ENCODE measurements at places on chromosomes 6 and 20.

DNA sequence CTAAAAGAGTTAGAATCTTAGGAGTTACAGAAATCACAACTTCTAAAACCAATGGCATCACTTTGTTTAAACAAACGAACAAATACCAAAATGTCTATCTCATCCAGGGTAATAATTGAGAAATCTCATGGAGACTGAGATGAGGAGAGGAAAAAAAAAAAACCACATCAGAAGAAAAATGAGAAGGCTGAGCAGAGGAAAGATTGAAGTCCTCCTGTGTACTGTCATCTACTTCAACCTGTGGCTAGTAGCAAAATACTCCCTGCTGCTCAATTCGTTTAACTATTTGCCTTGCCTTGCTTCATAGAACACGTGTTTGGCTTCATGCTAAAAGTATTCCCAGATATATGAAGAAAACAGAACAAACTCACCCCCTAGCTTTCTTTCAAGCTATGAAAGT lies 143.7 kb downstream of the PDE10A start:
- DNase-seq = no peak

DNA sequence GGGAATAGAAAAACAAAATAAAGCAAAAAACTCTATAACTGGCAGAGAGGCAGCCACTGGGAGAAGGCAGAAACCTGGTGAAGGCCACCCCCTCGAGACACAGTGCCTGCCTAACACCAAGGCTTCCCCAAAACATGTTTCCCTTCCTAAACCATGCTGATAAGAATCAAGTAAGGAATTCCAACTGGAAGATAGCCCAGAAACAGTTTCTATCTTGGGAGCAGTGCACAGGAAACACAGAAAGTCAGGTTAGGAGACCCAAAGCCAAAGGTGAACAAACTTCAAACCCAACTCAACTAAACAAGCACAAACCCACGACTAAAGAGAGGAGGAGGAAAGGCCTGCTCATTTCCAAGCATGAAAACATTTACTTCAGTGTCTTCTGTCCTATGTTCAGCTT lies 433.7 kb upstream of the RGS17 start:
- DNase-seq = no peak

GRCh38 chr6:80425089-80425823 lies 318.8 kb downstream of the BCKDHB start:
- DNase-seq = no peak

- DNase-seq = no peak
Observed at GRCh38 chr20:7596541-7596940, 343.7 kb downstream of the HAO1 start.

GRCh38 chr6:150065083-150065482 lies 3.8 kb downstream of the ULBP3 start:
- DNase-seq = no peak

DNA sequence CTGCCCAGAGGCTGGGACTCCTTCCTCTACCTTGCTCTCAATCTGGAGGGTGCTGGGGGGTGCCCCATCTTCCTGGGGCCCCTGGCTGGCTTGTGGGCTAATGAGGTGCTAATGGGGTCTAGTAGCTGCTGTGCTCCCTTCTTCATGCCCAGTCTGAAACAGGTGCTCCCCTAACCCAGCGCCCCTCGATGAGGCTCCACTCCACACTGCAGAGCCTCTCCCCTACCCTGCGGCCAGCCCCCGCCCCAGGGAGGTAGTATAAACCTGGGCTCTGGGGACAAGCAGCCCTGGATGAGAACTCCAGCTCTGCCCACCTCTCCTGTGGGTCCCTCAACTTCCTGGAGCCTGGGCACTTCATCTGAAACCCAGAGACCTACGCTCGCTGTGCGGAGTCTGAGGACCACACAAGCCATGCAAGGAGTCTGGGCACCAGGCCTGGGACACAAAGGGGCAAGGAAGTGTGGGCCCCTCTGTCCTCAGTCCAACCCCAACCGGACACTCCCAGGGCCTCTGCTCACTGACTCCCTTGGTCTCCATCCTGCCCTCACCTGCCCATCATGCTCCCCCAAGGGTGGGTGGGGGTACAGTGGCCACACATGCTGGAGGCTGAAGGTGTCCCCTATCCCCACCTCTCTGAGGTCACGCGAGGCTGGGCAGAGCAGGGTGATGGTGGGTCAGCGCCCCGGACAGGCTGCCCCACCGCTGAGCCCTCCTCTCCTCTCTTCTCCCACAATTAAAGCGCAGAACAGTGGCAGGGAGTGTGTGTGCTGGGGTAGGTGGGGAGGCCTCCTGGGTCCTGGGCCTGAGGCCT lies 6.1 kb downstream of the RPL10A start:
- no peak for DNase-seq

DNA sequence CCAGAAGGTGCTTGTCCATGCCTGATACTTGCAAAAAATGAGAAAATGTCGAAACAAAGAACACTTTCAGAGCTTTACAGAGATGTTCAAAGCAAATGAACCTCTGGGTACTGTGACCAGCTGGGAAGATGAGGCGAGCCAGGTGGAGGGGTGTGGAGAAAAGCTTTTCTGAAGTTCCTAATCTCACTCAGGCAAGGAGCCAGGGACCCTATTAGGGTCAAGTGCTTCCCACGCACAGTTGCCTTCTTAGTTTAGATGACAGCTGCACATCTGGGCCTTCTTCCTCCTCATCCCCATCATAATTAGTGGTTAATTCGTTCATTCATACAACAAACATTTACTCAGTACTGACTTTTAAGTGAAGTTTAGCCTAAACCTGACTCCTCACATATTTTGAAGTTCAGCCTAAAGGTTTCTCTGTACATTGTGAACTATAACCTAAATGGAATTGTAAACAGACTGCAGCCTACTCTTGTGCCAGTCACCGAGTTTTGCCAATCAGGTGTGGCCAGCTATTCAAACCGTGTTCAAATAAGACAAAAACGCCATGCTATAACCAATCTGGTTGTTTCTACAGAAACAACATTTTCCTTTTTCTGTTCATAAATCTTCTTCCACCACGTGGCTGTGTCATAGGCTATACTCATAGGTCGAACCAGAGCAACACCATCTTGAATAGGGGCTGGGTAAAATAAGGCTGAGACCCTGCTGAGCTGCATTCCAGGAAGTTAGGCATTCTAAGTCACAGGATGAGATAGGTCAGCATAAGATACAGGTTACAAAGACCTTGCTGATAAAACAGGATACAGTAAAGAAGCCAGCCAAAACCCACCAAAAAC lies 19.3 kb upstream of the AHCY start:
- DNase-seq = no peak

GRCh38 chr6:144062786-144063185 lies 32.6 kb downstream of the SF3B5 start:
- no peak for DNase-seq

DNA sequence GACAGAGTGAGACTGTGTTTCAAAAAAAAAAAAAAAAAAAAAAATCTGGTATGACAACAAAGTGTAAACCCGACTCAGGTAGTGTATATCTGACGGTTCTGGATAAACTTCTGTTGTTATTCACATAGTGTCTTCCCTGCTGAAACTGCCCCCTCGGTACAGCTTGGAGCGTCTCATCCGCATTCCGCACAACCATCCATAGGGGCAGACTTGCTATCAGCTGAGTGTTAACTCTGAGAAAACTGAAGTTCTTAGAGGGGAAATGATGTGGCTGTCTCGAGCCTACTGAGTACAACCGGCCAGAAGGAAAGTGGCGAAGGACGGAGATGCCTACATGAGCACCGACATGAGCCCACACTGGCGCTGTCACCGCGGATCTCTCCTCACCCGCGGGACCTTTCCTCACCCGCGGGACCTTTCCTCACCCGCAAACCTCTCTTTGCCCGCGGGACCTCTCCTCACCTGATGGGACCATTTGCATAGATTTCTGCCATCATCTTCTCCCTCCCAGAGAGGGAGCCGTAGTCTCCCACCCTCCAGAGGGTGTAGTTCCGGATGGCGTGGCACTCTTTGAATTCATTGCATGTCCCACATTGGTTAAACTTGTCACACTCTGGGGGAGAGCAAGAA lies 9.8 kb downstream of the CTSZ start:
- no peak for DNase-seq

GRCh38 chr6:35272005-35272404 lies 12.5 kb downstream of the ZNF76 start:
- no peak for DNase-seq

DNA sequence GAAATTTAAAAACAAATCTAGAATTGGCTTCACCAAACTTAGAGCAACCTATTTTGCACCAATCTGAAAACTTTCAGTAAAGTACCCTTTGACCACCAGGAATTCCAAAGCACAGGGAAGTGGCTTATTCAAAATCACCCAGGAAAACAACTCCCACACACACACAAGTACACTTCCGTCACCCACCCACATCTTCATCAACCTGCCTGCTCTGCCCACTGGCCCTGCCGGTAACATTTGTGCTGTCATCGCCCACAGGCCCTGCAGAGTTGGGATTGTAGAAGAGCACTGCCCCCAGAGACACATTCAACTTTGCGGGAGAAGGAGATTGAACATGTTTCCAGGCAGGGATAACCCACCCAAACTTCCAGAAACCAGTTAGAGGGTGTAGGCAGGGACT lies 19.3 kb upstream of the SCML4 start:
- DNase-seq = no peak

DNA sequence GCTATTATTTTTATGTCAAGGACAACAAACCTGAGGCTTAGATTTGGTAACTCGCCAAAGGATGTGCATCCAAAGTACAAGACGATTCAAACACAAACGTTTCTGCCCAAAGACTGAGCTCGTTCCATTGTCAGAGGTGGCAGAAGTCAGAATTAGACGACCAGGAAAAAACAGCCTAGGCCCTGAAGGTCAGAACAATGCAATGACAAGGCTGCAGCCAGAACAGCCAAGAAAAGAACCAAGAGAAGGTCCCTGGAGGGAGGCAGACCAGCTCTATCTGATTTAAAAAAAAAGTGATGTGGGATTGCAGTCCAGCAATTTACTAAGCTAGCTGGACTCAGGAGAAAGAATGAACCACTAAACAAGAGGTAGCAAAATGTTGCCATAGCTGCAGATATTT lies 54.2 kb downstream of the NCOA7 start:
- no peak for DNase-seq

DNA sequence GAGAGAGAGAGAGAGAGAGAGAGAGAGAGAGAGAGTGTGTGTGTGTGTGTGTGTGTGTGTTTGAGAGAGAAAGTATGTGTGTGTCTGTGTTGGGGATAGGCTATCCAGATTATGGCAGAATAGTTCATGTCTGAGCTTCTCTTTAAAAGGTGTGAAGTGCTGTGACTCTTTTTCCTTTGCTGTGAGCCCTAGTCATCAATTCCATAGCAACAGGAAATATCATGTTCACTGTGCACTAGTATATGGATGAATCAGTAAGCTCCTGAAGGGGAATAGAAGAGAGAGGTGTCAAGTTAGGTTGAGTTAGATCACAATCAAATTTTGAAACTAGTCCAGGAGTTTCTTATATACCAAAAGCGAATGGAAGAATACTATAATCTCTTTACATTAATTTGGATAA lies 318.7 kb downstream of the RFPL4B start:
- no peak for DNase-seq

- DNase-seq = no peak
Observed at GRCh38 chr20:50450881-50451752, 59.1 kb upstream of the PTPN1 start.

DNA sequence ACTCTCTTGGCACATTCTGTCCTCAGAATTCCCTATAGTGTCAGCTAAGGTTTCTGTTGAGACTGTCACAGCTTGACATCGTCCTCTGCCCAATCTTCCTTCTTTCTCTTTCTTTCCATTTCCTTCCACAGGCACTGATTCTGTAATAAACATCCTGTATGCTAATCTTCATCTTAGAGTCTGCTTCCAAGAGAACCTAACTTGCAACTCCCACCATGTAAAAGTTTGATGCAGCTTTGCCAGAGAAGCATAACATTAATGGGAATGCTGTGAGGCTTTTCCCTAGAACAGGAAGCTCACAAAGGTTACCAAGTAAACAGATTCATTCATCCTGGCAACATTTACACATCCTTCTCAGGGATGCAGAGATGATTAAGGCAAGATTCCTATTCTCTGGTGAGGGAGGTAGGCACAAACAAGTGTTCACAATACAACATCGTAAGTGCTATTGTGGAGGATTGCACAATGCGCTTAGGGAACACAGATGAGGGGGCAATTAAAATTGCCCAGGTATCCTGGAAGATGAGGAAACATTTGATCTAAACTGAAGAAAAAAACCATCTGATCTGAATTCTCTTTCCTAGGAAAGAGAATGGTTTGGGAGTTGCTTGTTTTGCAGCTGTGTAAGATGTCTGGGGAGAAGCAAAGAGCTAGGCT lies 74.7 kb downstream of the GRM1 start:
- DNase-seq = no peak

DNA sequence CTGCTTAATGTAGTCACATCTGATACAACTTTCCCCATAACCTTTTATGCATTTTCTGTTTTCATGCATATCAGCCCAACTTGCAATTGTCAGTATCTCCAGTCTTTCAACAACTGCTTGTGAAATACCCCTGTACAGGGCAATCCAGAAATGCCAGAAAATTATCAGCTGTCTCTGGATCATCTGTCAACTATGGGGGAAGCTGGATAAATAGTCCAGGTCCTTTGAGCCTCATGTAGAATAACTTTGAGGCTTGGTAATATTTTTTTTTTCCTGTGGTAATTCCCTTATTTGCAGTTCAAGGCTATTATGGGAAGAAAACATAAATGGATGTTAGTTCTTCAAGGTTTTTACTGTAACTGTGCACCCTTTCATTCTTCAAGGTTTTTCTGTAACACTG lies 6.2 kb downstream of the DEFB125 start:
- no peak for DNase-seq

DNA sequence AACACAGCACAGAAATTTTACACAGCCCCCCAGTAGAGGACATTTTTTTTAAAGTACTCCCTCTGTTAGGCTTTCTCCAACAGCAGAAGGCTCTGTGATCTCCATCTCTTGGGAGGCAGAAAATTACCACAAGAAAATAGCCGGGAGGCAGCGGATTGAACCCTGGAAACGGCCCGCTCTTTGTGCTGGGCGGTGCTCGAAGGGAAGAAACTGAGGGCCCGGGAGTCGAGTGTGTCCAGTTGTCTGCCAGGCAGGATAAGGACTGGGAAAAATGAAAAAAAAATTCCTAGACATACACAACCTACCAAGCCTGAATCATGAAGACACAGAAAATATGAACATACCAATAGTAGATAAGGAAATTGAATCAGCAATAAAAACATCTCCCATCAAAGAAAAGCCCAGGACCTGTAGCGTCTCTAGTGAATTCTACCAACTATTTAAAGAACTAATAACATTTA lies 31.5 kb downstream of the POM121L2 start:
- DNase-seq = peak; percentile 35

DNA sequence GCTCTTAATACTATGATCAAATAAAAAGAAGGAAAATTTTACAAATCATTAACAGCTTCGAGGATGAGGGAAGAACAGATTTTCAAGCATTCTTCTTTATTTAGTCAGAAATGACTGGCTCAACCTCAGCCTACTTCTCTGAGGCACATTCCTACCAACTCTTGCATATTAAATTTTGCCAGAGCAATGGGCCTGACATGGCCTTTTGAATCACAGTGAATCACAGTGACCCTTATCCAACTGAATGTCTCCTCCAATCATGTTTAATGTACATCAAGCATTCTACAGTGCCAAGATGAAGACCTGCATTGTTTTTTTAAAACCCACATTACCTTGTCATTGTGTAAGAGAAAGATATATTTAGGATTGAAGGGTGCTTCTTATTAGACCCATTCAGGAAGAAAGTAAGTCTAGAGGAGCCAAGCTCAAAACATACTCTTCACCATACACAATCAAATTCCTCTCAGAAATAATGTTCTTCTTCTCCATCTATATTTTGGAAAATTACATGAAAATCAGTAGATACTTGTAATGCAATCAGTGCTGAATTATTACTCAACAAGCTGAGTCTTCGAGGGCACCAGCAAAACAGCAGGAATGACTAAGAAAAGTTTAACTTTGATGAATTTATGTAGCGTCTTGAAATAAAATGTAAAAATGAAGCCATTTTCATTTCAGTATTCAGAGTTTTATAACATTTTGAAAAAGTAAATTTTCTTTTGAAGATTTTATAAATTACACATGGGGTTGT lies 44.1 kb upstream of the MOXD1 start:
- DNase-seq = no peak
